Activated CD8-positive, alpha-beta memory T cell treated with anti-CD3 and anti-CD28 coated beads for 1 hour (primary cell): ENCODE measurements at places on chromosomes 11 and 22.

DNA sequence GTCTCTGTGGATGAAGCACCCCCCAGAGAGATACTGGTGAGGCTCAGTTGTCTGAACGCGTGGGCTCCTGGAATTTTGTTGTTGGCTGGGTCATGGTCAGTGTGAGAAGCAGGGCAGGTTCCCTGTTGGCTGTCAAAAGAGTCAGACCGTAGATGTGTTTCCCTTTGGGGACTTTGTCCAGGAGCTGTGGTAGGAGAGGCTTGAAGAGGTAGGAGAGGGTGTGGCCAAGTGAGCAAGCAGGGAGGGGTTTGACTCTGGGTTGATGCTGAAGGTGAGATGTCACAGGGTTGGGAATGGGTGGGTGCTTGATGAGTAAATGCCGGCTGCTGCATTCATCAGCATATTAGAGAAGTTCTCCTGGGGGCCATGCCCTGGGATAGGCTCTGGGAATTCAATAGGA lies 803.2 kb downstream of the TBC1D22A start:
- no peak for DNase-seq

DNA sequence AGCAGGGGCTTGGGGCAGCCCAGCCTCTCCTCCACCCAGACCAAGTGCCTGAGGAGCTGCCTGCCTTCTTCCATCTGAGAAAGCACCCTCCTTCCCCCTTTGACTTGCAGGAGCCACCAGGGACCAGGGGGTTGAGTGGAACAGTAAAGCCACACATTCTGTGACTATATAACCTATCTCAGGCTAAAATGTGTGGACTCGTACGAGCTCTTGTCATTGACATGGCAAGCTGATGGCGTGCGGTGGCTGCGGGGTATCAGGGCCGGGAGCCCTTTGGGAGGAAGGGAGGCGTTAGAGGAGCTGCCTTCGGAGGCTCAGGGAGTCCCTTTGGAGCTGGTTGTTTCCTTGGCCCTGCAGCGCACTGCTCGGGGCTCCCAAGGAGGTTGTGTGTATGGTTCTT lies 84.5 kb downstream of the CEP164 start:
- DNase-seq: no peak

DNA sequence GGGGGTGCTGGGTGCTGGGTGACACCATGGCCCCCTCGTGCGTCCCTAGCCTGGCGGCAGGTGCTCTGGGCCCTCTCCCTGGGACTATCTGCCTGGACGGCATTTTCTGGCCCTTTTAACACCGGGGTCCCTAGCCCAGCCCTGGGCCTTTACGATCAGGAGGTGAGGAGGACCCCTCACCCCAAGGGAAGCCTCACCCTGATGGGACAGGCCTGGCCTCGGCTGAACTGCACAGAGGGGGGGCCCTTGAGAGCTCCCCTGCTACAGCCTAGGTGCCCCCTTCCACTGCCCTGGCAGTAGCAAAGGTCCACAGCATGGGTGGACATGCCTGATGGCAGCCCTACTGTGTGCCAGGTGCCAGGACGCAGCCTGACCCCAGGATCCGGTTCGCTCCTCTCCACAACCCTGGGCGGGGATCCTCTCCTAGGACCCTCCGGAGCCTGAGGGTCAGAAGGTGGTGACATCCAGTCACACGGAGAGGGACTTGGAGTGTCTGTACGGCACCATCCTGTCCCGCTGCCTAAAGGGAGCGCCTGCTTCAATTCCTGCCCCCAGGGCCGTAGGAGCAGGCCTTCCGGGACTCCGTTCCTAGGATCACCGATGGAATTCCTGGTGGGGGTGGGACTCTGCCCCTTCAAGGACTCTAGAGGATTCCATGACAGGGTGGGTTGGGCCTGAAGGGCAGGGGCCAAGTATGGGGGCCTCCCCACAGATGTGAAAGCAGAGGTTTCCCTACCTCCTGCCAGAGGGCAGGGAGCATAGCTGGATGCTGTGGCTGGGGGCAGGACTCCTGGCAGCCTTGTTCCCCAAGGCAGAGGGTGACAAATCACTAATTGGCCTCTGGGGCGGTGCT lies 33.0 kb upstream of the TH start:
- DNase-seq: no peak

GRCh38 chr11:121159741-121160140 lies 58.7 kb downstream of the TECTA start:
- DNase-seq: no peak

DNA sequence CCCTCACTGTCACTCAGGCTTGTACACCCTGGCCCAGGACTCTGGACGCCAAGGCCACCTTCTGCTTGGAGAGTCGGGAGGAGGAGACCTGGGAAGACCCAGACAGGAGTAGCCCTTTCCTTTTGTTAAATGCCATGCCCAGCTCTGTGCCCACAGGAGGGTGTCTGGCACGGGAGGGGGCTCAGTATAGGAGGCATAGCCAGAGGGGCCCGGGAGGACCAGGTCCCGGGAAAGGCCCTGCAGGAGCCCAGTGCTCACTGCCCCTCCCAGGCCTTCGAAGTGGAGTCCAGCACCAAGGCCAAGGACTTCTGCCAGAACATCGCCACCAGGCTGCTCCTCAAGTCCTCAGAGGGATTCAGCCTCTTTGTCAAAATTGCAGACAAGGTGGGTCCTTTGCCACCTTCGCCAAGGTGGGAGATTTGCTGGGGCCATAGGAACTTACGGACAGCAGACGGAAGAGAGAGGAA lies 79.0 kb downstream of the MYO7A start:
- DNase-seq: no peak

DNA sequence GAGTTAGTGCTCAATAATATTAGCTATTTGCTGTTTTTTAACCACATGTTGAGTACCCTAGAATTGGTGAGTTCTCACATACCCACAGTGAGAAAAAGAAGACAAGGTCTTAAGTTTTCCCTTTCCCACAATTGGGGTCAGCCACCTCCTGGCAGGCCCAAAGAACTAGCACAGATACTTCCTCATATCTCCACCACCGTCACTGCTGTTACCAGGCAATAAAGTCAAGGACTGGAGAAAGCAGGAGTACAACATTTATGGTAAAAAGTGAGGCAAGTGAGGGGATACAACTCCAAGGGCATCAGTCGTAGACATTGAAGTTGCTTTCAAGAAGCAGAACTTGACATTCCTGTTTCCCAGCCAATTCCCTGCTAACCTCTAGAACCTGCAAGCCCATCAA lies 19.6 kb downstream of the ELP4 start:
- DNase-seq: no peak

- no peak for DNase-seq
Measured at GRCh38 chr11:61503135-61503770, 5.3 kb upstream of the LRRC10B start.

DNA sequence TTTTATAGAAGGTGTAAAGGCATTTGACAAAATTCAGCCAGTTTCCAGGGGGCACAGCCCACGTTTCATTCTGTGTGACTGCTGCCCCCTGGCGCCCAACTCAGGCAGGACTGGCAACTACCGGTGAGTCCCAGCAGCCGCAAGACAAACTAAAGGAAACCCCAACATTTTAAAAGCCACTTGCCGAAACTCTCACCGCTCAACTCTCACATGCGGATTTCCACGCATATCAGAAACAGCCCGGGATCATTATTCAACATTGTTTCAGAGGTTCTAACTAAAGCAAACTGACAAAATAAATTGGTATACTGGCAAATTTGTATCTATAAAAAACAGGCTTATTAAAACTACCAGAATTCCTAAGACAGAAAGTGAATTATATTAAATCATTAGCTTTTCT lies 48.2 kb downstream of the MORC2 start:
- DNase-seq: peak; percentile 68

- no peak for DNase-seq
Measured at GRCh38 chr22:46545086-46545792, 7.8 kb upstream of the CELSR1 start.

GRCh38 chr11:70604630-70605467 lies 206.5 kb downstream of the CTTN start:
- DNase-seq: no peak

GRCh38 chr22:26777156-26777801 lies 119.9 kb downstream of the MIAT start:
- no peak for DNase-seq

GRCh38 chr22:32754413-32755041 lies 47.0 kb upstream of the TIMP3 start:
- DNase-seq: no peak

DNA sequence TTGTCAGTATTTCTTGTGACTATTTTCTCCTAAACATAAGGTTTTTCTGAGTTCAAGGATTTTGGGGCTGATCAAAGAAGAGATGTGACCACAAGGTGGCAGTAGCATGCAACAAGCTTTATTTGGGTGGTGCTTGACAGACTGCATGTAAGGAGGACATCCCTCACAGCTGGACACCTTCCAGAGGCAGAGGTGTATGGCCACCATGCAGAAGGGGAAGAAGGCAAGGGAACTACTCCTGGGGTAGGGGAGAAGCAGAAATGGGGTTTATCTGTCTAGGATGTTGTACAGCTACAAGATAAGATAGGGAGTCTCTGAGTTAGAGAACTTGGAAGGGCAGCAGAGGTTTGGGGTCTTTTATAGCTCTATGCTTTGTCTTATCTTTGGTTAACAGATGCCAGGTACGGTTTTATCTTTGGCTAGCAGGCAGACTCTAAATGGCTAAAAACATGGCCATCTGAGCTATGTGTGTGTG lies 5.1 kb upstream of the BIRC2 start:
- peak; percentile 40 for DNase-seq

DNA sequence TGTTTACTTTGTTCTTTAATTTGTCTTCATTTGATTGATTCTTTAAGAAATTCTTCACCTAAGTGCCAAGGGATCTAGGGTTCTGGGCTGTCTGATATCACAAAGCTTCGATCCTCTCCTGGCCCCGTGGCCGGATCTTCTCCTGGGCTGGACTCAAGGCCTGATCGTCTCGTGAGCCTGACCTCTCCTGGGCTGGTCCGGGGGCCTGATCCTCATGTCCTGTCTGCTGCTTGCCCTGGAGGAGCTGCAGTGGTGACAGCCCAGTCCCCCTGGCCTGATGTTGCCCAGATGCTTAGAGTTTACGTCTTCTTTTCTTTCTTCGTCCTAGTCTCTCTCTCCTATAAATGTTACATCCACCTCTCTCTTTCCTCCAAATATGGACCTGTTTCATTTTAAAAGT lies 3.3 kb downstream of the NADSYN1 start:
- no peak for DNase-seq

GRCh38 chr22:17855572-17856290 lies 81.5 kb upstream of the BID start:
- DNase-seq: no peak

GRCh38 chr11:27694992-27695391 lies 5.3 kb downstream of the BDNF start:
- no peak for DNase-seq

DNA sequence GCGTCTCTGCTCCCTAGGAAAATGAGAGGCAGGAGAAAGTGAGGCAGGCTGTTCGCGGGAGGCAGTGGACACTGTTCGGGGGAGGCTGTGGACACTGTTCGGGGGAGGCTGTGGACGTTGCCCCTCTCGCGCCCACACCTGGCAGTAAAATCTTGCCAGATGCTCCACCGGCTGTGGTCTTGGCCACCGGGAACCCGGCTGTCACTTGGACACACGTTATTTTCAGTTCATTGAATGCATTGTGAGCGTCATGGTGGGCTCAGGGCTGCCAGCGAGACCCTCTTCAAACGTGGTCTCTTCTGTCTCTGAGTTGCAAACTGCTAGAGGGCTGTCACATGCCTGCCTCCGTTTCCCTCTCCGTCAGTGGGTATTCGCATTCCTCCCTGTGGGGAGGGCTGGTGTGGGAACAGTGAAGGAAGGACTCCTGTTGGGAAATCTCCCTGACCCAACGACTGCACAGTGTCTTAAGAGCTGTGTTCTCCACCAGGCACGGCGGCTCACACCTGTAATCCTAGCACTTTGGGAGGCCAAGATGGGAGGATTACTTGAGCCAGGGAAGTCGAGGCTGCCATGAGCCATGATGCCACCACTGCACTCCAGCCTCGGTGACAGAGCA lies 1.4 kb downstream of the PRR5 start:
- no peak for DNase-seq

GRCh38 chr11:119320776-119321524 lies 4.0 kb upstream of the MCAM start:
- peak; percentile 25 for DNase-seq

DNA sequence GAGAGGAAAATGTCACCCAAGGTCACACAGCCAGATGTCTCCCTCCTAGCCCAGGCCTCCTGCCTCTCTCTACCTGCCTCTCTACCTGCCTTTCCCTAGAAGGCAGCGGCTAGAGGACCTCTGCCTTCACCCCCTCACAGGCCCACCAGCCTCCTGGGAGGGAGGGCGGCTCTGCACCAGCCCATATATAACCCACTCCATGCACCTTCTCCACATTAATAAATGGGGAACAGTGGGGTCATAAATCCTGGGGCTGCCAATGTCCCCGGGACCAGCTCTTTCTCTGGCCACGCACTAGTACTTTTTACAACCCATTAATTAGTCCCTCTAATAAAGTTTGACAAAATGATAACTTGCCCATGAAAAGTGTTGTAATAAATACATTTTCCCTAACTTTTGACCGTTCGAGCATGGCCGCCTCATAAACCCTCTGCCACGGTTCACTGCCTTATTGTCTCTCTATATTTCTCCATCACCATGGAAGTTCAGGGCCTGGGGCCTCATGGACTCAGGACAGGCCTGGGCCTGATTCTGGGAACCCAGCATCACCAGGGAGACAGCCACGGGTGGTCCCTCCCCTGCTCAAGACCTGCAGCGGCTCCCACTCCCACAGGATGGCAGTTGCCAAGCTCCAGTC lies 102.1 kb downstream of the MN1 start:
- DNase-seq: no peak

GRCh38 chr22:46367707-46368191 lies 32.2 kb downstream of the TRMU start:
- no peak for DNase-seq

DNA sequence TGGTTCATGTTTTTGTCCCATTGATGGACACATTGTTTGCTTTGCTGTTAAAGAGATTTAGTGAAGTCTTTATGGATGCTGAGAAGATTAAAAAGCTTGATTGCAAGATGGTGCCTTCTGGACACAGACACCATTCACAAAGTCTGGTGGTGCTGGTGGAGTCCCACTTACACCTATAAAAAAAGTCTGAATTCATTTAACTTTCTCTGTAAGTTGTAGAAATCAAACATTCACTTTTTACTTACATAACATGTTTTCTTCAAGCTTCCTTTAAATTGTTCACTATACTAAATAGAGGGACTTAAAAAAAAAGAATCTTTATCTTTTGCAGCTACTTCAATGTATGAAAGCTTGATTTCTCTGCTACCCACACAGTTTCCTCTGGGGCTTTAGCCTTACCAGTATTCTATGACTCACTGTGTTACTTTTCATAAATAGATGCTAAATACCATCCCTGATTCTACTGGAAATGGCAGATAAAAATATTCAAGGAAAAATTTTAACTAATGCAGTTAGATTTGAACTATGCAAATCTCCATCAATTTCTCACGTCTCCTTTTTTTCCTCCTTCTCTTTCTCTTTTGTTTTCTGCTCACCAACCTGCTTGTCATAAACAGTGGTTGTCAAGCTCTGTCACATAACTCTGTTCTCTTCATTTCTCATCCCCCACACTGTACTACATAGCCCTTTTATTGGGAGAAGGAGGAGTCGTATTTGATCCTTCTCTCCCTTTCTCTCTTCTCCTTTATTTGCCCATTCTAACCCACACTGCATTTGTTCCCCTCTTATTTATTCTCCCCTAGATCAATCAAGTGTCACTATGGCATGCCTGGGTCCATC lies 89.7 kb downstream of the FAM76B start:
- no peak for DNase-seq
